HT1080 (cell line): ENCODE measurements at places on chromosomes 7 and 10.

DNA sequence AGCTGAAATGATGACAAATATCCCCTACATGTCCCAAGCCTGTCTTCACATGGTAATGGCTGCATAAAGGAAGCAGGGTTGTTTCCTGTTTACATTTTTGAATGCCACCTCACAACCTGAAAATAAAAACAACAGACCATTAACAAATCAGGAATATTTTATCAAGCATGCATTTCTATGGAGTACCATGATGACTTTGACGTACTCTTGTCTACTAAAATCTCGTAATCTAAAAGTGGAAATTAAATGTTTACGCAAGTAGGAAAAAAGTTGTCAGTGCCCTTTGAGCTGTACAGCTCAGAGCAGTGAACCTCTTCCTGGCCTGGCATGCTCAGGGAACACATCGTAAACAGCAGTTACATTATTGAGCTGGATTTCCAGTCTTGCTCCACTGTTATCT, 194.1 kb downstream of the INHBA start:
- no peak for DNase-seq

- no peak for DNase-seq
Observed at GRCh38 chr10:11180228-11180627, 162.6 kb downstream of the CELF2 start.

GRCh38 chr7:157458254-157458633, 121.4 kb downstream of the DNAJB6 start:
- DNase-seq: no peak

GRCh38 chr10:87092861-87093631, 1.6 kb downstream of the GLUD1 start:
- peak; percentile 52 for DNase-seq

DNA sequence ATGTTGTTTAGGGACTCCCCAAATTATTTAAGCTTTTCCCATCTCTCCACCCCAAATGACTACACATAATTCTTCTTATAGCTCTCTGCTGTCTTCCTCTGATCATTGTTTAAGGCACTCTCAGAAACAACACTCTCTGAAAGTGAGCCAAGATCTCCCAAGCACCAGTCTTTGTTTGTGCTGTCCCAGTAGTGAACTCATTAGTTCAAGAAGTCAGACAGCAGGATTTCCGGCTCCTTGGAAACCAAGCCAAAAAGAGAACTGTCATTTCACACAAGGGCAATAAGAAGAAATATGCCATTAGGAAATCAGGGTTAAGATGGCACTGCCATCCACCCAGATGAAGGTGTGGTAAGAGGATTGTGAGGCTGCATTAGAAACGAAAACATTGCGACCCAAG, 83.1 kb downstream of the FZD1 start:
- peak; percentile 31 for DNase-seq

- DNase-seq: peak; percentile 70
Observed at GRCh38 chr10:3807211-3807927, 22.4 kb upstream of the KLF6 start.

- no peak for DNase-seq
Observed at GRCh38 chr10:44238212-44238611, 146.7 kb downstream of the CXCL12 start.

DNA sequence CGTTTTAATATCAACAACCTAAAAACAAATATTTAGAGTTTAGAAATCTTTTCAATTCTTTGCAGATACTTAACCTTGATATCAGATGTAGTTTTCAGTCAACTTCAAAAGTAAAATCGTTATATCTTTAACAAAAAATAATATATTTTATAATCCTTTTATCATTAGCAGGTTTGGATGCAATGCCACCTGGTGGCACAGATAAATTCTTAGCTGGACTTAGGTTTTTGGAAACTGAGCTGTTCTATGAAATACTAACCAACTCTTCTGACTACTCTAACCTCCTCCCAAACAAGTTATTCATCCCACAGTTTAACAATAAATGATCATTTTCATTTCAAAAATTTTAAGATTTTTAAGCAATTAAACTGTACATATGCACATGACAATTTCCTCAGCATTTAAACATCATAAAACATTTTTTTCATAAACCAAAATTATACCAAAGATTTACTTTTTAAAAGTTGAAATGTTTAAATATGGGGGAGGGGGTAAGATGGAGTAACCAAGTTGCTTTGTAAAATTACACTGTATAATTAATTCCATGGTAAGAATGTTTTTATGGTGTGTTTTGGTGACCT, 56.9 kb downstream of the HIBADH start:
- peak; percentile 68 for DNase-seq

DNA sequence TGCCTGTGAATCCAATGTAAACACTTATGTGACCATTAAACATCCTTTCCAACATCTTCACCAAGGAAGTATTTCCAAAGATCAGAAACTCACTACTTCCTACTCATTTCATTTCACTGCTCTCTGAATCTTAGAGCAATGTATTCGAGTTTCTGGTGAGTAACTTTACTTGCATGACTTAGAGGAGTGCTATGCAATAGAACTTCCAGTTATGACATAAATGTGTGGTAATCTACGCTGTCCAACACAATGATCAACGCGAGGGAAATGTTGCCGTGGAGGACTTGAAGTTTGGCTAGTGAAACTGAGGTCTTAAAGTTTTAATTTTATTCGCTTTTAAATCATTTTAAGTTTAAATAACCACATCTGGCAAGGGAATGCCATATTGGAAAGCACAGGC, 1326.3 kb downstream of the XPNPEP1 start:
- DNase-seq: no peak
